Occipital lobe (tissue), 3 donors: ENCODE measurements at places on chromosomes 5 and 9. TPM values are rescaled to one million over a fixed set of nuclear protein-coding genes. Genes with fewer than 3 reads are reported as not detected.

Gene PCDHGA5
- total RNA-seq: 6.6 TPM

Gene CYLC2
- not detected for total RNA-seq

Gene GEMIN5
- total RNA-seq: 23.1 TPM

Gene LCN10
- total RNA-seq: not detected

Gene FOXD4L4
- 0.78 TPM for total RNA-seq

Gene TPPP
- 16.2 TPM for total RNA-seq
